T47D (cell line): ENCODE measurements at places on chromosomes 3 and 15.

DNA sequence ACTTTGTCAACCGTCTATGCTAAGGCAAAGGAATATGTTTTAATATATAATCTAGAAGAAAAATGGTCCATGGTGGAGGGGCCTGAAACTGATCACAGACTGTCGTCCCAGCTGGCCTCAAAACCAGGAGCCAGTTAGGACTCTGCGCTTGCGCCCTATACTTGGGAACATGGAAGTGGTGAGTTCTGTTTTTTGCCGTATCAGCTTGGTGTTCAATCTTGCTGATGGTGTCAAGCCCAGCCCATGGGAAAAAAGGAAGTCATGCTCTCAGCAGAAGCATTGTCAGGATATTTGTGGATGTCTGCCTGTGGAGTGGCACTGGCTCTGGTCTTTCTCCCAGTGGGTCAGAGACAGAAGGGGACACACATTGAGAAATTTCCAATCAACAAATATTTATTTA is 342.0 kb upstream of the CTDSPL start:
- no peak for DNase-seq

GRCh38 chr3:77816366-77816765 is 776.5 kb downstream of the ROBO2 start:
- no peak for DNase-seq

DNA sequence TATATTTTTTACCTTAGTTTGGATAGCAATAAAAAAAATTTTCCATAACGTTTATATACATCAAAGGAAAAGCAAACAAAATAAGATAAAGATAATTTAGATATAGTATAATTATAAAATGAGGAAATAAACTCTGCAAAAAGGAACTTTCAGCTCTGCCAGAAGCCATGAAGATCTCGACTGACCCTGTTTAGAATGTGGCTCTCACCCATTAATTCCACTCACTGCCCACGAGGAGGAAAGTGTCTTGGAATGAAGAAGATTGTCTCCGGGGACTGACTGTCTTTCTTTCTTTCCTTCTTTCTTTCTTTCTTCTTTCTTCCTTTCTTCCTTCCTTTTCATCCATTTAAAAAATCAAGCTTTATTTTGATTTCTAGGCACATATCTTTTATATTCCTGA is 20.1 kb upstream of the PRR20G start:
- DNase-seq, result no peak

- no peak for DNase-seq
These were observed 83.1 kb downstream of the PLCH1 start for GRCh38 chr3:155661760-155662159.

- no peak for DNase-seq
These were observed 34.4 kb upstream of the TNFSF10 start for GRCh38 chr3:172557515-172558220.

- no peak for DNase-seq
These were observed 75.7 kb downstream of the SPSB4 start for GRCh38 chr3:141126661-141127343.

DNA sequence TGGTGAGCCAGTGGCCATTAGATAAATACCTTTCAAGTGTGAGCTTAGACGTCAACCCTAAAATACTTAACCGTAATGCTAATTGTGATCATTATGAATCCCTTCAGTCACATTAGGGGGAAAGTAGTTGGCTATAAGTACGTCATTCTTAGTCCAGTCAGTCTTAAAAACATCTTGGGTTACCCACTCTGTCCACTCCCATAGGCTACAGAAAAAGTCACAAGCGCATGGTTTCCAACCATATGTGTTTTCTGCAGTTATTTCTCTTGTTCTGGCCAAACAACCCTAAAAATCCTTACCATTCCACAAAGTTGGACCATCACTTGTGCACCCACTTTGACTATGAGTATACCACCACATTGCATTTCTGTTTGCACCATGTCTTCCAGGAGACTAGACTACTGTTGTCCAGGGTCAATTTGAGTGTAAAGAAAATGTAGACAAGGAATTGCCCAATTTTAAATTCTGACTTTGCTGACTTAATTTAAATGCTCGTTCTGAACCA is 3.3 kb downstream of the RPL15 start:
- no peak for DNase-seq

GRCh38 chr3:123576122-123576521 is 8.7 kb downstream of the HACD2 start:
- DNase-seq, result no peak

DNA sequence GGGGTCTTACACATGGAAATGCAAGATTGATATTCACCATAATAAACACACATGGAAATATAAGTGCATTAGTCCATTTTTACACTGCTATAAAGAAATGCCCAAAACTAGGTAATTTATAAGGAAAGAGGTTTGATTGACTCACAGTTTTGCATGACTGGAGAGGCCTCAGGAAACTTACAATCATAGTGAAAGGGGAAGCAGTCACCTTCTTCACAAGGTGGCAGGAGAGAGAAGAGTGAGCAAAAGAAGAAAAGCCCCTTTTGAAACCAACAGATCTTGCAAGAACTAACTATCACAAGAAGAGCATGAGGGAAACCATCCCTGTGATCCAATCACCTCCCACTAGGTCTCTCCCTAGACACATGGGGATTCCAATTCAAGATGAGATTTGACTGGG is 111.7 kb upstream of the TP63 start:
- DNase-seq, result no peak

DNA sequence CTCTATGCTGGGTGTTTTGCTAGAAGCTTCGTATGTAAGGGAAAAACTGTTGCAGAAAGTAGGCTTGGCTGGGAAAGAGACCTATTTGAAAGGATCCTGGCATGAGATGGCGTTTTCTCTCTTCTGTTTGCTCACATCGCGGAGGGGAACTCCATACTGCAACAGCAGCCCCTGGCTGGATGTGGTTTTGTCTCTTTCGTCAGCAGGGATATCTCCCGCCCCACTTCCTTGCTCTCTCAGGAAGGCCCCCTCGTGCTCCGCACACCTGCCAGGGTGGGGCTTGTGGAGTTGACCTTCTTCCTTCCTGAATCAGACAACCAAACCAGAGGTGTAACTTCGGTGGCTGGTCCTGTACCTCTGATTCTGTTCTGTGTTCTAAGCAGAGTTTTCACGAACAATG is 26.4 kb upstream of the MYZAP start:
- no peak for DNase-seq

DNA sequence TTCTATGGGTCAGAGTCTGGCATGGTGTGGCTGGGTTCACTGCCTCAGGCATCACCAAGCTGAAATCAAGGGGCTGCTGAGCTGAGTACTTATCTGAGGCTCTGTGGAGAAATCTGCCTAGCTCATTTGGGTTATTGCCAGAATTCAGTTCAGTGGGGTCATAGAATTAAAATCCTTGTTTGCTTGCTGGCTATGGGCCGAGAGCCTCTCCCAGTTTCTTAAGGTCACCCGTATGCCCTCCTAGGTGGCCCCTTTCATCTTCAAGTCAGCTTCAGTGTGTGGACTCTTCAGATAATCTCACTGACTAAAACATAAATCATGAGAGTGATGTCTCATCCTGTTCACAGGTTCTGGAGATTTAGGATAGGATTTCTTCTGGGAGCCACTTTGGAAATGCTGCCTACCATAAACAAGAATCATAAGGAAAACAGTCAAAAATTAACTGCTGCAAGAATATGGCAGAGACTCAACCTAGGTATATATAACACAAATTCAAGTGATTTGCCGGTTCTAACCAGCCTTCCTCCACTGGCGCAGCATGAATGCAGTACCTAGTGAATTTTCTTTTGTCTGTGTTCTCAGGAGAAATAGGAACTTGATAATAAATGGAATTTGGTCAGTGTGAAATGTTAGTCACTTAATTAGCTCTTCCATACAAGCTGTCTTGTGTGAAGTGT is 5.3 kb downstream of the CP start:
- DNase-seq, result no peak

DNA sequence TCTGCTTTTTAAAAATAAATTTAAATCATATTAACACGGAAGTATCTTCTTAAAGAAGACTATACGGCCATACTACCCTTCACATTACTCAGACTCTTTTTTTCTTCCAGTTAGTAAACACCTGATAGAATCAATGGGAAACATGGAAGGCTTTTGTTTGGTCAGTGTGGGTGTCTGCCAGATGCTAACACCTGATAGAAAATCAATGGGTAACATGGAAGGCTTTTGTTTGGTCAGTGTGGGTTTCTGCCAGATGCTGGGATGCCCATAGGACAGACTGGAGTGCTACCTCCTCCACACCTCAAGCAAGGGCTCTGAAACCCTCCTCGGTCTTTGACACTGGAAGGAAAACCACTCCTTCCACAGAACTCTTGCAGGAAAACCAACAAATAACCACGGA is 29.2 kb downstream of the HACL1 start:
- DNase-seq, result peak; percentile 38

DNA sequence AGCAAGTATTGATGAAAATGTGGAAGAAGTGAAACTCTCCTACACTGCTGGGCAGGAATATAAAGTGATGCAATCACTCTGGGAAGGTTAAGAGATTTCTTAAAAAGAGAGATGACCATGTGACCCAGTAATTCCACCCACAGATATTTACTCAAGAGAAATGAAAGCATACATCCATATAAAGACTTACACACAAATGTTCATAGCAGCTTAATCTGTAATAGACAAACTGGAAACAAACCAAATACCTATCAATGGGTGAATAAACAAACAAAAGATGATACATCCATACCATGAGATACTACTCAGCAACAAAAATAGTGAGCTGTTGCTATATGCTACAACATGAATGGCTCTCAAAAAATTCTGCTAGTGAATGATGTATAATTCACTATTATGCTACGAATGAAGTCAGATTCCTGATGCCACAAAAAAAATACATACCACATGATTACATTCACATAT is 463.3 kb downstream of the MAGI1 start:
- DNase-seq, result no peak

DNA sequence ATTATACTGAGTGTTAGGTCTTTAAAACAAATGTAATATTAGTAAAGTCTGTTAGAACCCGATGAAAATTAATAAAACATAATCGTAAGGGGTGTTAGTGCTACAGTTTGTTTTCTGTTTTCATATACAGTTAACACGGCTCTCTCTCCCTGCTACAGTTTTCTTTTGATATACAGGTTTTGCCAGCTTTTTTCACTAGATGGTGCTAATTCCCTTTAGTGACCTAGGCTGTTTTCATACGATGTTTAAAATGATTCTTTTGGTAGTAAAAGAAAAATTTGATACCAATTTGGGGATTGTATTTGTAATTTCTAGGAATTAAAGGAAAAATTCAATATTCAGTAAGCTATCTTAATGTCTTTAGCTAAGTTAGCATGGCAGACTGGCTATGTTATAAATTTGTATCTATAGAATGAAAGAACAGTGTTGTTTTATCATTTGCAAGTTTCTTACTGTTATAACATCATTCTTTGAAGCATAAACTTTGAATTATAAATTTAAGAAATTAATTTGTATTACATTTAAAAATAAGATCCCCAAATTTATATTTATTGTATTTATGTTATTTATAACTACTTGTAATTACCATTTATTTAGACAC is 11.5 kb downstream of the APH1B start:
- peak; percentile 51 for DNase-seq

DNA sequence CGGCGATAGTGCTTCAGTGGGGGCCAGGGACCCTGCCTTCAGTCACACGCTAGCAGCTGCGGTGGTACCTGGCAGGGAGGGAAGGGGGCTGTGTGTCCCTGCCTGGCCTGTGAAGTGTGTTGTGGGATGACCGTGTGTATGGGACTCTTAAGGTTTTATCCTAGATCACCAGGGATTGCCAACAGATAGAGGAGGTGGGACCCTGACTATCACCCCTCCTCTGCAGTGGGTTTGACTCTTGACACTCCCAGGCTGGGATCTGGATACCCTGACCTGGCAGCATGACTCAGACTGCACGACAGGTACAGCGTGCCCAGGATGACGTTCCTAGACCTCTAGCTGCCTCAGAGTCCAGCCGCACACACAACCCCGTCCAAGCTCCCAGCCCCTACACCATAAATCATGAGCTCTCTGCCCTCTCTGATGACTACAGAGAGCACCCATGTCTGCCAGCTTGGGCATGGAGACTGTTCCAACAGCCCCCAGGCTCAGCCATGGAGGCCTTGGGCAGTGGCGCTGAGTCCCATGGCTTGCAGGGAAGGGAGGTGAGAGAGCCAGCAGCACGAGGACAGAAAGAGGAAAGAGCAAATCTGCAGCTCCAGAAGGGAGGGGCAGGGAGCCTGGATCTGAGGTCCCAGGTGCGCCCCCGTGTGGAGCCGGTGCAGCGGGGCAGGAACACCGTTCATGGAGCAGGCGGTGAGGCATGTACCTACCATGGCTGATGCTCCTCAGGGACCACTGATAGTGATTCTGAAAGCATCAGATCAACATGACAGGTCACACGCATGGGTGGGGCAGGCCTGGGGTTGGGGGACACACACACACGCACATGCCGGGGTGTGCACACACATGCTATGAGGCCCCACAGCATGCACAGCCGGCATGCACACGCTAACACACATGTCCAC is 71.0 kb downstream of the ADAMTS7 start:
- peak; percentile 76 for DNase-seq

DNA sequence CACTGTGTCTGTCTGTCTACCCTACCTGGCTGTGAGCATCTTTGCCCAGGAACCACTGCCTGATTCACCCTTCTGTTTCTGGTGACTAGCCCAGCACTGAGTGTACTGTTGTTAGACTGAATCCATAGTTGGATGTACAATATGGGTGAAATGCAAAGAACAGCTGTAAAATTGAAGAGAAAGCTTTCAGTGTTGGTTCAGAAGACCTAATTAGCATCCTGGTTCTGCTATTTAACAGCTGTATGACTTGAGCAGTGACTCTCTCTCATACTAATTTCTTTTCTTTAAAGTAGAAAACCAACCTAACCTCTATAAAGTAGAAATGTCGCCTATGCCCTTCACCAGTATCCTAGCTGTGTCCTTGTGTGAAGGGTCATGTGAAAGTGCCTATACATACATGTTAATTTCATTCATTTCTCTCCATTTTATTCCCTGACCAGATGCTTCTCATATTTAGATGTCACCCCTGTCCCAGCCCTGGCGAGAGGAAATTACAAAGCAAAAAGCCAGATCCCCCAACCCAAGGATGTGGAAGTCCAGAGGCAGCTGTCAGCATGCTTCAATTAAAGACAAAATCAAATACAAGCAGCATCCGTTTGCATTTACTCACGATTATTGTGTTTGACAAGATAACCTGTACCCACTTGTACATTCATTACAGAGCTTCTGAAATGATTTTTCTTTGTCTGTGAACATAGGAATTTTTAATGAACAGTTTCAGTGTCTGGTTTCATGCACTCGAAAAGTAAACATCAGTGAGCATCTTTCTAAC is 305.7 kb upstream of the ICE2 start:
- no peak for DNase-seq
